GM12878 (cell line): ENCODE measurements at places on chromosomes 7 and 10.

GRCh38 chr7:114432703-114433102, 18.1 kb downstream of the FOXP2 start:
- no peaks in the 10 kb centered on the region for H3K36me3 ChIP-seq
- no peaks in the 10 kb centered on the region for H3K4me1 ChIP-seq
- no peaks in the 10 kb centered on the region for H3K27me3 ChIP-seq
- no peak for DNase-seq
- H3K4me3 ChIP-seq: no peak overlapping the region

DNA sequence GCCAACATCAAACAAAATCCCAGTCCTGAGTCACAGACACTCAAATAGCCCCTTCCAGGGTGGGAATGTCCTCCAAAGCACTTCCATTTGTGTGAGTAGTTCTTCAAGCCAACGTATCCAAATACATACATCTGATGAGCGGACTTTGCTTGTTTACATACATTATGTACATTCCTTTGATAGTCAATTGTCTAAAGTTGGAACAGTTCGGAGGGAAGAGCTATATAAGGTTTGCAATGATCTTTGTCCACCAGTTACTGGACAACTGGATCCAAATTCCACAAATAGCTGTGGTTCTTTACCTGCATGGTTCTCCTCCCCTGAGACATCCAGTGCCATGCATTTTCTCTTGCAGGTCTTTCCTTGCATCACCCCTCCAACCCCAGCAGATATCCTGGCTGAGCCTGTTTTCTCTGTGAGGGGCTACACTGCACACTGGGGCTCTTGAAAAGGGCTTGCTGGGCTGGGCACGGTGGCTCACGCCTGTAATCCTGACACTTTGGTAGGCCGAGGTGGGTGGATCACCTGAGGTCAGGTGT, 4.7 kb upstream of the MGMT start:
- no peak for DNase-seq
- H3K4me3 ChIP-seq: no peak overlapping the region
- H3K36me3 ChIP-seq: no peaks in the 10 kb centered on the region

DNA sequence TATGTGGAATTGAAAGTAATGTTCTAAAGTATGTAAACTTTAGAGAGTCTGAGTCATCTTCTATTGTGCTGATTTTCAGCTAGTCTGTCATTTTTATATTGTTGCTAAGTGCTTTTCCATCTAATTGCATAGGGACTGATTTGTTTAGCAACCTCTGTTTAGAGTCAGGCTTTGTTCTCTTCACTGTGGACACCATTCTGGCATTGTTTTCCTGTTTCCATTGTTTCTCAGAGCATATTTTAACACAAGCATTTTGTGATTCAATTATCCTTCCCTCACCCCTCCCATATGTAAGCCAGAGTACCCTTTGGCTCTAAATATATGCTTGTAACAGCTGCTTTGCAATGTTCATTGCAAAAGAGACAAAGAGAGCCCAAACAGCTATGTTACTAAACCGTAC, 748.4 kb upstream of the PHF14 start:
- H3K4me1 ChIP-seq: no peaks in the 10 kb centered on the region
- no peak overlapping the region for H3K4me3 ChIP-seq
- DNase-seq: no peak
- H3K27me3 ChIP-seq: no peaks in the 10 kb centered on the region
- H3K27ac ChIP-seq: no peak overlapping the region

DNA sequence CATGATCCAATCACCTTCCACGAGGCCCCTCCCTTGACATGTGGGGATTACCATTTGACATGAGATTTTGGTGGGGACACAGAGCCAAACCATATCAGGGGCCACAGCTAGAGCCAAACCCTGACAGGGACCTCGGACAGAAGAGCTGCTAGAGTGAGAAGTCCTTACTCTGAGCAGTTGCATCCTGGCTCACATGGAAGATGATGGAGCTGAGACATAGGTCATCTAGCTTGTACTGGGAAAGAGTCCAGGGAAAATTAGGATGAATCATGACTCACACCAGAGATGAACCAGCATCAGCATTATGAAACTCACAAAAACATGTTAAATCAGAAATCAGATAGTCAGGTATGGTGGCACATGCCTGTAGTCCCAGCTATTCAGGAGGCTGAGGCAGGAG, 12.8 kb upstream of the FMC1 start:
- DNase-seq: no peak
- no peak overlapping the region for H3K27ac ChIP-seq
- H3K4me1 ChIP-seq: no peaks in the 10 kb centered on the region
- no peaks in the 10 kb centered on the region for H3K36me3 ChIP-seq
- no peaks in the 10 kb centered on the region for H3K27me3 ChIP-seq

GRCh38 chr7:27103489-27104226, 1.2 kb upstream of the HOXA2 start:
- H3K4me1 ChIP-seq: no peaks in the 10 kb centered on the region
- H3K36me3 ChIP-seq: no peaks in the 10 kb centered on the region
- no peak for DNase-seq
- no peak overlapping the region for H3K27ac ChIP-seq

- no peak overlapping the region for H3K27ac ChIP-seq
- no peaks in the 10 kb centered on the region for H3K4me1 ChIP-seq
- H3K36me3 ChIP-seq: no peaks in the 10 kb centered on the region
- no peaks in the 10 kb centered on the region for H3K27me3 ChIP-seq
These were observed 75.0 kb downstream of the PDGFA start for GRCh38 chr7:444606-445005.

DNA sequence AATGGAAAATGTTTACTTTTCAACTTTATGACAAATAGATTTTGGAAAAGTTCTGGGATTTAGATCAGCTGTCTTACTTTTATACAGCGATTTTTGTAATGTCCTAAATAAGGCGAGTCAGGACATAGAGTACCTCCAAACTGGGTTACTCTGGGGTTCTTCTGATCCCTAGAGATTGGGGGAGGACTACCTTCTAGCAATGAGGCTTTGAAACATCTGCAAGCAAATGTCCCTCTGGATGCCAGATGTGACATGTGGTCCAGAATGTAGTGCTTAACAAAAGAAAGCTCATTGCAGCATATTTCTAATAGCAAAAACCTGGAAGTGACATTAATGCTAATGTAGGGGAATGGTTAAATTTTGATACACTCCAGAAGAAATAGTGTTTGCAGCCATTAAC, 36.1 kb downstream of the ABRAXAS2 start:
- no peaks in the 10 kb centered on the region for H3K4me1 ChIP-seq
- peaks cover 5% of the 10 kb centered on the region for H3K36me3 ChIP-seq
- no peak for DNase-seq
- H3K4me3 ChIP-seq: no peak overlapping the region

DNA sequence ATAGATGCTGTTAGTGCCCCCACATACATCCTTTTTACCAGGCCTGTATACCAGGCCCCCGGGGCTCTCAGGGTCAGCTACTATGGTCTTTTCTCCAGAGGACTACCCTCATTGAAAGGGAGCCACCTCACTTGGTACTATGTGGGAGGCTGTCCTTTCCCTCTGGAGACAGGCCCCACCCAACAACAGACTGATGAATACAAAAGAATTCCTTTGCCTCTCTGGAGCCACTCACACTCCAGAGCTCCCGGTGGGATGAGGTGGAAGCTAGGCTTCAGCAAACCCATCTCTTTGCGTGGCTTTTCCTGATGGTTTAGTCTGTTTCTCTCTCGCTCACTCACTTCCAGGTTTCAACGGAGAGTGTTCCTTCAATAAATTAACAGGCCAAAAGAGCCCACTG, 30.3 kb downstream of the ANKMY2 start:
- no peak overlapping the region for H3K4me3 ChIP-seq
- H3K27me3 ChIP-seq: no peaks in the 10 kb centered on the region
- no peak overlapping the region for H3K27ac ChIP-seq
- no peak for DNase-seq
- H3K36me3 ChIP-seq: no peaks in the 10 kb centered on the region

DNA sequence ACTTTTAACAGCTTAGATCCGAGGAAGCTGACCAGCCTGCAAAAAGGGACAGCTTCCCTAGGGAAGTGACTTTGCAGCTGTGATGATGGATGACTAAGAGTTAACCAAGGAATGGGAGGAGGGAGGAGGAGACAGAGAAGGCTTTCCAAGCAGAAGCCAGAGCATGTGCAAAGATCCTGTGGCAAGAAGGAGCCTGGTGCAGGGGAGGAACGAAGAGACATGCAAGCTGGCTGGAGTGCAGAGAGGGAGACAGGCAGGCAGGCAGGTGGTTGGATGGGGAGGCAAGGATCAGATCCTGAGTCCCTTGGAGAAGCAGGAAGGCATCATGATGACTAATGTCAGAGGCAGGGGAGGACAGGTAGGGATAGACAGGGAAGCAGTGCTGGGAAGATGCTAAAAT, 148.8 kb downstream of the PFKFB3 start:
- DNase-seq: no peak
- H3K4me1 ChIP-seq: peaks cover 26% of the 10 kb centered on the region
- H3K4me3 ChIP-seq: no peak overlapping the region
- no peaks in the 10 kb centered on the region for H3K27me3 ChIP-seq

DNA sequence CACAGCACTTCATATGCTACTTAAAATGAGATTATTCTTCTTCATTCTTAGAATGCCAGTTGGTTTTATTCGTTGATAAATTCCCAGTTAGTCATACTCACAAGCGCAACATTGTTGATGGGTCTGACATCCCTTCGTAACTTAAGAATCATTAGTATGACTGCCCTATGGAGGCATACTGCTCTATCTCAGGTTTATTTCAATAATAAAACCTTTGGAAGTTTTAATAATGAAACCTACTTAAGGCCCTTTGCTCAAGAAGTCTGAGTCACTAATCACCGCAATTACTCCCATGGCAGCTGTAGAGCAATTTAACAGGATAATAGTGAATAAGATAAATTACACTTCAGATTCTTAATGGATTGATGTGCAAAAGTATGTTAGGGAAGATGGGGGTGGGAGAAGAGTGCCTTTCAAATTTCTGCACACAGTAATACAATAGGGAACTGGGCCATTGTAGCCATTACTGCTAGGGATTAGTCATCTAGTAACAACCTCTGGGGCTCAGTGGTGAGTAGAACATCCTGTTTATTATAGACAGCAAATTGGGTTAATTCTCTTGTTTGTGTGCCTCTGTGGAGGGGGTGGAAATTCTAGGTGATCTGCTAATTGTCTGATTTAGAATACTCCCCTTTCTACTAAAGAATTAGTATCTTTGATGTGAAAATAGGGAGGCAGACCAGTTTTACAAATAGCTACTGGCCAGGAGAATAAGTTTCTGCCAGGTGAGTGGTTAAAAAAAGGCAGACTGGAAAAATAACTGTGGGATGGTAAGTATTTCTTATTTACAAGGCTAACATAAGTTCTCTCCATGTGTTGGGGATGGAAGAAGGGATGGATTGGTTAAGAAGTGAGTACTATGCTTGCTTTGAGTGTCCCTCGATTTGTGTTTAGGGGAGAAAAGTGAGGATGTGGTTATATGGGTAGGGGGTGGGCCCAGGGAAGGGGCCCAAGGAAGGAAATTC, 74.5 kb upstream of the VKORC1L1 start:
- no peak overlapping the region for H3K4me3 ChIP-seq
- no peaks in the 10 kb centered on the region for H3K27me3 ChIP-seq
- H3K27ac ChIP-seq: peak overlapping the region; percentile 86
- H3K36me3 ChIP-seq: no peaks in the 10 kb centered on the region

- no peaks in the 10 kb centered on the region for H3K36me3 ChIP-seq
- no peak for DNase-seq
- no peak overlapping the region for H3K27ac ChIP-seq
- no peaks in the 10 kb centered on the region for H3K4me1 ChIP-seq
These were observed 95.0 kb upstream of the SLC26A5 start for GRCh38 chr7:103541026-103541425.

- H3K27ac ChIP-seq: no peak overlapping the region
- peaks cover 4% of the 10 kb centered on the region; the same call in 1 of the 2 replicates for H3K4me1 ChIP-seq
- H3K36me3 ChIP-seq: no peaks in the 10 kb centered on the region
- peak; percentile 8 for DNase-seq
These were observed 312 bp downstream of the ARL4A start for GRCh38 chr7:12687718-12688171.

DNA sequence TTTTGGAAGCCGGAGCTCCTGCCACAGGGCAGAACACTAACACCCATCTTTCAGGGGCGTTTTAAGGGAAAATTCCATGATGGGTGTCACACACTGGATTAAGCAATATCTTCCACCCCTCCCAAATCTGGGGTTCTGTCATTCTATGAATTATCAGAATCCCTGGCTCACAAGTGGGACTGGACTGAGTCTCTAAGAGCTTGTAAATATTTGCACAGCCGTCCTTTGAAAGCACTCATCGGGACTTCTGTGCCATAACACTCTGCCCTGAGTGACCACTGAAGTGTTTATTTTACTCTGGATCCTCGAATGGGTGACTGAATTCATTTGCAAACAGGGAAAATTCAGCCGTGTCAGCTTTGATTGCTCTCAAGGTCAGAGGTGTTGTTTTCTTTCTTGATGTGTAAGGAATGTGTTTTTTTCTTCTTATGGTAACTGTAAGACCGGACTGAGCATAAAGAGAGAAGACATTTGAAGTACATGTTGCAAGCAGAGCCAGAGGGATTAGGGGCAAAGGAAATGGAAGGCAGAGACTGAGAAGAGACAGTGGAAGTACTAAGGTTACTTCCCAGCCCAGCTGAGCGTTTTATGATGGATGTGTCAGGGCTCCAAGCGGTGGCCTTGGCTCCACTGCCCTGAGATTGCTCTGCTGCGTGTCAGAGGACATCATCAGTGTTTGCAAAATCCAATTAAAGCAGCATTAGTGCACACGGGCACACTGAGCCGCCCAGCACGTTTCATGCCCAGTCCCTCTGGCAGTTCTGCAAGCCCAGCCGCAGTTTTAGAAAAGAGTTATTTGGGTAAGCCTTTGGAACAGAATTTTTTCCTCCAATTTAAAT, 17.7 kb upstream of the GTPBP4 start:
- H3K36me3 ChIP-seq: no peaks in the 10 kb centered on the region
- DNase-seq: no peak
- H3K27me3 ChIP-seq: no peaks in the 10 kb centered on the region
- peaks cover 19% of the 10 kb centered on the region for H3K4me1 ChIP-seq
- H3K4me3 ChIP-seq: no peak overlapping the region

- no peak for DNase-seq
- H3K27ac ChIP-seq: no peak overlapping the region
- no peaks in the 10 kb centered on the region for H3K27me3 ChIP-seq
- no peaks in the 10 kb centered on the region for H3K4me1 ChIP-seq
- H3K36me3 ChIP-seq: no peaks in the 10 kb centered on the region
These were observed 92.3 kb downstream of the CTNNA3 start for GRCh38 chr10:67603701-67604100.

- no peak for DNase-seq
- no peaks in the 10 kb centered on the region for H3K4me1 ChIP-seq
- H3K36me3 ChIP-seq: no peaks in the 10 kb centered on the region
- H3K27ac ChIP-seq: no peak overlapping the region
These were observed 543.8 kb downstream of the PTPRN2 start for GRCh38 chr7:158043551-158044481.

DNA sequence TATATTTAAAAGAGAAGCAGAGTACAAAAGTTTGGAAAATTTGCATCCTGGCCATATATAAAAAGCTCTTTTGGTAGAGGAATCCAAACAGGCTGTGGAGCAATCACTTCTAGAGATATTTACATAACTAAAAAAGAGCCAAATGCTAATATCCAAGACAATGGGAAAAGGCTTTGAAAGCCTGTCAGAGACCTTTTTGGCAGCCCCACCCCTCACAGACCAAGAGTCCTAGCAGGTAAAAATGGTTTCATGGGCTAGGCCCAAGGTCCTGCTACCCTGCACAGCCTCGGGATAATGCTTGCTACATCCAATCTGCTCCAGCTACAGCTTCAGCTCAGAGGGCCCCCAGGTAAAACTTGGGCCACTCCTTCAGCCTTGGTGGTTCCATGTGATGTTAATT, 430.2 kb upstream of the KCND2 start:
- DNase-seq: no peak
- H3K4me1 ChIP-seq: no peaks in the 10 kb centered on the region
- no peak overlapping the region for H3K27ac ChIP-seq
- H3K4me3 ChIP-seq: no peak overlapping the region
- H3K36me3 ChIP-seq: no peaks in the 10 kb centered on the region

- no peaks in the 10 kb centered on the region for H3K36me3 ChIP-seq
- H3K27ac ChIP-seq: no peak overlapping the region
- H3K4me1 ChIP-seq: no peaks in the 10 kb centered on the region
- H3K27me3 ChIP-seq: no peaks in the 10 kb centered on the region
- no peak for DNase-seq
These were observed 24.3 kb upstream of the OPN4 start for GRCh38 chr10:86630079-86630478.
